ENCODE measurements at places on chromosomes 6 and 20.

DNA sequence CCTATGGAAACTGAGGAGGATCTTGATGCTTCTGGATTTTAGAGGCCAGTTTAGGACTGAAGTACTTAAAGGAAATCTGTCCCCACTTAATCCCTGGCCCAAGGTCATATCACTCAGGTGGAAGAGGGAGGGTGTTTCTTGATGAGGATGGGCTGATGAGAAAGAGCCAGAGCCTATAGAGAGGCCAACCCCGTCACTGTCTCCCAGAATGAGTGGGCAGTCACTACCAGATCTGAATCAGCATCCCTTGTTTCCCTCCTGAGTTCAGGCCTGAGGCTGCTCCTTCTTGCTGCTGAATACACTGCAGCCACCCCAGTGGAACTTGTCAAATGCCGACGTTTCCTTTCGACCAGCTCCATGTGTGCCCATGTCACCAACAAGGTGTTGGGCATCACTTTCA, 14.8 kb downstream of the ARMC12 start:
- DNase-seq = no peak

GRCh38 chr20:10524034-10524476, 89.0 kb downstream of the SLX4IP start:
- DNase-seq = no peak

- DNase-seq = no peak
These were observed 544.7 kb upstream of the FLRT3 start for GRCh38 chr20:14882157-14882556.

DNA sequence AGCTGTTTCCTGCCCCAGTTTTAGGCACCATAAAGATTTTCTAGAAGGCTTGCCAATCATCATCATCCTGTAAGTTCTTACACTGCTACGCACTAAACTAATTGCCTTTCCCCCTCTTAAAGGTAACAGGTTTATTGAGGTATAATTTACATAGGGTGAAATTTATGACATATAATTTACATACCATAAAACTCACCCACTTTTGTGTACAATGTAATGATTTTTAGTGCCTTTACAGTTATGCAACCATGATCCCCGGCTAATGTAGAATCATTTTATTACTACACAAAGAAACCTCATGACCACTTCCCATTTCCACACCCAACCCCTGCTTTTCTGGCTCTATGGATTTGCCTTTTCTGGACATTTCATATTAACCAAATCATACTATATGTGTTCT, 21.1 kb downstream of the GCNT2 start:
- DNase-seq = peak; percentile 78

- peak; percentile 22 for DNase-seq
These were observed 17.2 kb upstream of the ADGRF1 start for GRCh38 chr6:47059216-47059885.

- DNase-seq = no peak
These were observed 93.1 kb downstream of the BMP5 start for GRCh38 chr6:55782275-55782674.

DNA sequence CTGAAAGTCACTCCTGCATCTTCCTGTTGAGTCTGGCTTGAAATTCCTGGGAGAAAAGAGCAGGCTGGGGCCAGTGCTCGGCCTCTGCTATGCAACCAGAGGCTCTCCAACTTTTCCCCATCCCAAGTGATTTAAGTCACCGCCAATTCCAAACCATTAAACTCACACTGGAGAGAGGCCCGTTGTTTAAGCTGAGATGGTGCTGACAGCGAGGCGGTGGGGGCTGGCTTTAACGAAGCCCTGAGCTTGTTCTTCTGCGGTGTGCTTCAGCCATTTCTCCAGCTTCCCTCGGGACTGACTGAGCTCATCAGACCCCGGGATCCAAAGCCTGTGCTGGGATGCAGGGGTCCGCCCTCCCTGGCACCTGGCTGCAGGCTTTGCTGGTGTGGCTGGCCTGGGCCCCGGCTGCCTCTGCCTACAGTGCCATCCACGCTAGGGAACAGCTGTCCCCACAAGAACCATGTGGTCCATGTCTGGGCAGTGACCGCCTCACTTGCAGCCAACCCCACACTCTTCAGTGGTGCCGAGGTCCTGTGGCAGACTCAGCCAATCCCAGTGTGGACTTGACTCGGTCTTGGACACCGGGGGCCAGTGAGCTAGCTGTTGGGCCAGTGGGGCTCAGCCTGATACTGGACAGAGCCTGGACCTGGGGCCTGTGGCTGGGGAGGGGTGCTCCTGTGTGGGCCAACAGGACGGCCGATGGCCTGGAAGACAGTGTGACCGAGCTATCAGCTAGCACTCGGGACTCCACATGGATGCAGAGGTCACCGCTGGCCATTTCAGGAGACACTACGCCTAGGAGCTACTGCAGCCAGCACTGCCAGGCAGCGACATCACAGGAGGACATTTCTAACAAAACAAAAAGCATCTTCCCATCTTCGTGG, 21.2 kb downstream of the RAMACL start:
- DNase-seq = no peak

GRCh38 chr6:133947302-133947900, 5.6 kb upstream of the TBPL1 start:
- no peak for DNase-seq

GRCh38 chr6:3919849-3920248, 70.7 kb downstream of the FAM50B start:
- DNase-seq = no peak

DNA sequence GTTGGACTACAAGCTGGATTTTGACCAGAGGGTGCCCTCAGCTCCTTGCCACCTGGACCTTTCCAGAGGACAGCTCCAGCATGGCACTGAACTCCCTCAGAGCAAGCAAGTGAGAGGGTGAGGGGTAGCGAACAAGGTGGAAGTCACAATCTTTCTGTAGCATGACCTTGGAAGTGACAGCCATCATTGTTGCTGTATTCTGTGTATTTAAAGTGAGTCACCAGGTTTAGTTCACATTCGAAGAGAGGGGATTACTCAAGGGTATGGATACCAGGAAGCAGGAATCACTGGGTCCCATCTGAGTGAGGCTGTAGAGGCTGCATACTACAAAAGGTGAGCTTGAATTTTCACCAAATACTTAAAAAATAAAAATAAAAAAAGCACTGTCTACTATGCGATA, 280.0 kb upstream of the SPTLC3 start:
- no peak for DNase-seq

- DNase-seq = no peak
These were observed 1.1 kb downstream of the DPM1 start for GRCh38 chr20:50957276-50957675.

- DNase-seq = peak; percentile 52
These were observed 66.8 kb downstream of the LMBRD1 start for GRCh38 chr6:69729870-69730449.

DNA sequence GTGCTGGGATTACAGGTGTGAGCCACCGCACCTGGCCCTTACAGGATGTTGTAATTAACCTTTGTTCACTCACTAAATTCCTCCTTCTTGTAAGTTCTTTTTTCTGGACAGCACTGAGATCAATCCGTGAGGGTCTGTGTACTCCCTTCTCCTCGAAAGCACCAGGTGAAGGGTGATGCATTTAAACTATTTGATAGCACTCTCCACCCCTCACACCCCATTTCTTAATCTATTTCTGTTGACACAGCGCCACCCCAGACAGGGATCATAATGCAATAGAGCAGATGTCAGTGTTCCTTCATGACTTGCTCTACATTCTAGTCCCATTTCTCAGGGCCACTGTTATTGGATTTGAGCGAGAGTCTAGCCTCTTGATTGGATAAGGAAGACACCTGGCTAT, 46.3 kb downstream of the PPP1R14C start:
- no peak for DNase-seq

DNA sequence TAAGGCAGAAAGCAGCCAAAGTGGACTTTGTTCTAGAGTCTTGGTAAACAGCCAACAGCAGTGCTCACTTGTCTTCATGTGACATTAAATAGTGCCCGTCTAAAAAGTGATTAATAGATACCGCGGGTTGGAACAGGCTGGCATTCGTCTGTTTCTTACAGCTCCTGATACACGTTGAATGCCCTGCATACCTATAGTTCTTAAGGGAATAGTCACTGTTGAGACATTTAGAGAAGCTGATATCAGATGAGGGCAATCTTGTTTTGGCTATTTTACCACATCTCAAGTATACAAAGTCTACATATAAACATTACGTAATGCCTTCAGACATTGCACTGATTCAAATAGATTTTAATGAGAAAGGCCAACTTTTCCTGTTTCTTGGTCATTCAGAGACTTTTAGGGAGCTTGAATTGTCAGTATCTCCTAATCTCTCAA, 374.9 kb upstream of the FLRT3 start:
- DNase-seq = no peak

DNA sequence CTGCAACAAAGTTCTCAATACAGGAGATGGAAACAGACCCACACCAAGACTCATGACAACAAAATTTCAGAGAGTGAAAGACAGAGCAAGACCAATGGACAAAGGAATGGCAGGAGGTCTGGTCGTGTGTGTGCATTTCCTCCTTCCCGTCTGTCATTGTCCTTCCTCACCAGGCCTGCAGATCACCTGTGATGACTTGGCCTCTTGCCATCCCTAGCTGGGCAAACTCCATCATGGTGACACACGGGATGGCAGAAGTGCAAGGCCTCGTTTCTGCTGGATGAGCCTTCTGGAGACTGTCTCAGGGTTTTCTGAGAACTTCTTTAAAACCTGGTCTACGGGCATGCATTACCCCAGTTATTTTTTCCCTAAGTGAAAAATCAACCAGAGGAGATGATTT, 49.2 kb downstream of the RPP21 start:
- DNase-seq = no peak

- no peak for DNase-seq
These were observed 2.1 kb upstream of the CST11 start for GRCh38 chr20:23454816-23455215.

GRCh38 chr6:157760137-157760536, 62.9 kb upstream of the SNX9 start:
- DNase-seq = no peak

- no peak for DNase-seq
These were observed 7.3 kb upstream of the KCNG1 start for GRCh38 chr20:51029963-51030920.

- DNase-seq = no peak
These were observed 12.3 kb downstream of the NAPB start for GRCh38 chr20:23408957-23409356.

GRCh38 chr20:5696011-5696559, 54.1 kb upstream of the SHLD1 start:
- DNase-seq = no peak

GRCh38 chr20:21251278-21251677, 51.9 kb upstream of the XRN2 start:
- DNase-seq = no peak

GRCh38 chr6:166424431-166424830, 41.7 kb upstream of the MPC1 start:
- no peak for DNase-seq

GRCh38 chr6:23929201-23929600, 196.8 kb upstream of the NRSN1 start:
- no peak for DNase-seq

- peak; percentile 100 for DNase-seq
These were observed 27.9 kb downstream of the PPARD start for GRCh38 chr6:35370124-35370741.

GRCh38 chr6:12661432-12662089, 55.0 kb upstream of the PHACTR1 start:
- no peak for DNase-seq

GRCh38 chr20:58652606-58653294, 1.7 kb downstream of the STX16 start:
- DNase-seq = peak; percentile 4

DNA sequence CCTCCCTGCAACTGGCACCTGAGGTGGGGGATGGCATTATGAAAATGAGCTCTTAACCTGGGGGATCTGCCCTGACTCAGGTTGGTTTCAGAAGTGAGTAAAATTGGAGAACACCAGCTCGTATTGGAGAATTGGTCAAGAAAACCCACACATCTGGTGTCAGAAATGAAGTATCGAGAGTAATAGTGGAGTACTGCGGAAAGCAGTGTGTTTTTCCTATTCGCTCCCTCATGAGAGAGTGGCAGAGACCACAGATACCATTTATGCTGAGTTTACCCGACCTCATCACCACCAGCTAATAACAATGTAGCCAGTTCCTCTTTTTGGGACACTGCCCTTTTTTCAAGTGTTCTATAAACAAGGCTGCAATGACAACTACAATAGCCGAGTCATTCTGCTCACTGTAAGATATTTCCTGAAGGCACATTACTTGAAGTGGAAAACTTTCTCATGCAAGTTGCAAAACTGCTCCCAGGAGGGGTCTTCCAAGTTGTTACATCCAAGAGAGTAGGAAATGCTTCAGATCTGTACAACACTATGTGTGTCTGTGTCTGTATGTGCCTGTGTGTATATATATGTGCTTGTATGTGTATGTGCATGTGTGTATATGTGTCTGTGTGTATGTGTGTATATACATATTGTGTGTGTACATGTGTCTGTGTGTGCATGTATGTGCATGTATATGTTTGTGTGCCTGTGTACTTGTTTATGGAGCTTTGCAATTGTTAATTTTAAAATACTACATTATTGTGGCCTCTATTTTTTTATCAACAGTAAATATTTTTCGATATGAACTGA, 106.0 kb upstream of the CST7 start:
- DNase-seq = peak; percentile 68

DNA sequence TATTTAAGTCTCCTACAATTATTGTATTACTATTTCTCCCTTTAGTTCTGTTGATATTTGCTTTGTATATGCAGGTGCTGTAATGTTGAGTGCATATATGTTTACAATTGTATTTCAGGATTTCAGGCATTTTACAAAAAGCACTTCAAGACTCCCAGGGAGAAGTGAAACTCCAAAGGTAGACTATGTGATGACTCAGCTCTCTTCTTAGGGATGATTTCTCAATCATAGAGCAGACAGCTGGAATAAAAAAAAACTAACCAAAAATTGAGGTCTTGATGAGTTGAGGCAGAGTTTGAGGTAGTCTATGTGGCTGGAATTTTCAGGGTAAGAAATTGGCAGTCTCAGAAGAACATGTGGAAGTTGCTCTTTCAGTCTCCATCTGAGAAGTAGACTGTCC, 786.1 kb downstream of the TFAP2A start:
- peak; percentile 49 for DNase-seq

DNA sequence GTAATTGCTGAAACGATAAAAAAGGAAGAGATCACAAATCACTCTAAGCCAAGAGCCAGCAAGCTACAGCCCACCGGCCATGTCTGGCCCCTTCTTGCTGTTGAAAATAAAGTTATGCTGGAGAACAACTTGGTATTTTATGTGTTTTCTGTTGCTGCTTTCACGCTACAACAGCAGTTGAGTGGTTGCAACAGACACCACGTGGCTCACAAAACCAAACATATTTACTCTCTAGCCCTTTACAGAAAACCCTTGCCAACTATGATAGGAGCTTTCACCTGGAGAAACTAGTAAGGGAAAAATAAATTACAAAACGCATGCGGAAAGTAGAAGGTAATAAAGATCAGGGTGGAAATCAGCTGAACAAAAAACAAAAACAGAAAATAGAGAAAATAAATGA, 41.1 kb upstream of the SLCO4A1 start:
- no peak for DNase-seq

GRCh38 chr6:138833816-138834539, 38.1 kb downstream of the ECT2L start:
- DNase-seq = no peak

DNA sequence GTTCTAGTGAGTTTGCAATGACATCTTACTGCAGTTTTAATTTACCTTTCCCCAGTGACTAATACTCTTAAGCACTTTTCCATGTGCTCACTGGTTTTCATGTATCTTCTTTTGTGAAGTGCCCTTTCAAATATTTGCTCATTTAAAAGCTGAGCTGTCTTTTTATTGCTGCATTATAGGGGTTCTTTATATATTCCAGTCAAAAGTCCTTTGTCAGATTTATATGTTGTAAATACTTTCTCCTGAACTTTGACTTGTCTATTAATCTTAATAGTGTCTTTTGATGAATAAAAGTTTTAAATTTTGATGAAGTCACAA, 50.2 kb upstream of the ELOVL5 start:
- DNase-seq = no peak

GRCh38 chr6:8628063-8628462, 192.7 kb upstream of the SLC35B3 start:
- no peak for DNase-seq
